Right lobe of liver (tissue), 6 donors: ENCODE measurements at places on chromosomes 6 and 20. TPM values are rescaled to one million over a fixed set of nuclear protein-coding genes. Genes with fewer than 3 reads are reported as not detected.

GRCh38 chr6:154822947-154823558, 89.8 kb downstream of the SCAF8 start:
- no peak for DNase-seq

- DNase-seq, result no peak
These were observed 105.9 kb upstream of the ID4 start for GRCh38 chr6:19731282-19731681.

DNA sequence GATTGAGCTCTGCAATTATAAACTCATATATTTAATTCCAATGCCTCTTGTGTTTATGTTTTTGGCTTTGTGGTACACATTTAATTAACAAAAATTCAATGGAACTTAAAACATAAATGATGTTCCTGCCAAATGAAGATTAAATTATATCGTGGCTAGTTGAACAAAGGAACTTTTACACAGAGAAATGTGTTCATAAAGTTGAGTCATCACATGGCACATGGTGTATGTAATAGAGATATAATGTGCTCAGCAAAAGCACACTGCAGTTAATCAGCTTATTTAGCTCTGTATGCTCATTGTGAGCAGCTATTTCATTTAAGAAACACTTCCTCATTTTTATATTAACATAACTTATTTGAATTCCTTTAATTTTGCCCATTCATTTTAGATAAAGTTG, 1295.6 kb upstream of the CITED2 start:
- no peak for DNase-seq

- no peak for DNase-seq
These were observed 13.0 kb downstream of the TMEM181 start for GRCh38 chr6:158572653-158573541.

VSTM2L gene
- total RNA-seq, result 0.75 TPM

LY6G6D gene
- not detected for total RNA-seq

SLC35B2 gene
- 19.9 TPM for total RNA-seq

- DNase-seq, result no peak
These were observed 52.0 kb upstream of the FYN start for GRCh38 chr6:111925296-111925695.

- DNase-seq, result no peak
These were observed 19.9 kb downstream of the SLC13A3 start for GRCh38 chr20:46631212-46631869.

COX4I2 gene
- not detected for total RNA-seq

- no peak for DNase-seq
These were observed 93.5 kb downstream of the SNAP25 start for GRCh38 chr20:10312111-10312510.

BMP5 gene
- total RNA-seq, result 0.18 TPM

DNA sequence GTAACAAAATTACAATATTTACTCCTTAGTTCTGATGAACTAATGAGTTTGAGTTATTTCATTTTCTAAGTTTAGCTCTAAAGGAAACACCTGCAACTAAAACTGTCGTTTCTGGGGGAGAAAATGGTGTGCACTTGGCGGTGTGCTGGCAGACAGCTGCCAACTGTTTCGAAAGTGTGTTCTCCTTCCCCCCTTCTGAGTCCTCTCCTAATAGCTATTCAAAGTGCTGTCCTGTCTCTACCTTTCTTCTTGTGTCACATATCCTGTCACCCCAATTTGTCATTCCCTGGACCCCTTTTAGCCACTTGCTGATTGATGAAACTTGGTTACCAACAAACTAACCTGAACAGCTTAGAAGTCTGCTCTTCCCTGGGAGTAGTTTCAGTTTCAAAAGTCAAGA, 4.9 kb upstream of the UBE2J1 start:
- DNase-seq, result no peak

- DNase-seq, result no peak
These were observed 26.1 kb downstream of the ANGPT4 start for GRCh38 chr20:889932-890463.

DNA sequence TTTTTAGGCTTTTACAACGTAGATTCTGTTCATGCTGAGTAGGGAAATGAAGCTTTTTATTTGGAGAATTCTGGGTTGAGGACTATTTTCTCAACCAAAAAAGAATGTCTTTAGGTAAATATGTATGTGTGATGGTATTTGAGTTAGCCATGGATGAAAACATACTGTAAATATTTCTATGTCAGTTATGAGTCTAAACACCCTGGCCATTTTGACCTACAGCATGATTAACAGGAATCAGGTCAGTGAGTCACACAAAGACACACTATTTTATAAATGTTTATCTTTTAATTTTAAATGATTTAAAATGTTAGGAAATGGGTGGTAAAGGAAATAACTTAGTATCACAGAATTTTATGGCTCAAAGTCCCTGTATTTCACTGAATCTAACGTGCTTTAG, 851.7 kb upstream of the MAP3K7 start:
- DNase-seq, result no peak

PLCB4 gene
- 0.18 TPM for total RNA-seq

GRCh38 chr6:110643175-110643574, 166.8 kb upstream of the SLC22A16 start:
- no peak for DNase-seq

DNA sequence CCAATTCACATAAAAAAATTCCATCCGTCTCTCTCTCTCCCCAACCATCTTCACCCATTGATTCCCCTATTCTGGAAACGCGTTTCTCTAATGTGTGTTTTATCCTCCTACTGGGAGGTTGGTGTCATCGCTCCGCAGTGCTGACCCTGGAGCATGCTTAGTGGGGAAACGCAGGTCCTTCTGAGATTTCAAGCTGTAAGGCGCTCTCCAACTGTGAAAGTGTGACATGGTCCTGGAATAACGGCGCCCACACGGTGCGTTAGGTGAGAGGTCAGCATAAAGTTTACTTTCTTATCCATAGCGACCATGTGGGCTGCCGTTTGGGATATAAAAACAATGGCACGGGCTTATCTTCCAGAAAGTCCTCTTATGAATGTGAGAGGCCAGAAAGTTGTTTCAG, 123.9 kb downstream of the WDR27 start:
- no peak for DNase-seq

DNA sequence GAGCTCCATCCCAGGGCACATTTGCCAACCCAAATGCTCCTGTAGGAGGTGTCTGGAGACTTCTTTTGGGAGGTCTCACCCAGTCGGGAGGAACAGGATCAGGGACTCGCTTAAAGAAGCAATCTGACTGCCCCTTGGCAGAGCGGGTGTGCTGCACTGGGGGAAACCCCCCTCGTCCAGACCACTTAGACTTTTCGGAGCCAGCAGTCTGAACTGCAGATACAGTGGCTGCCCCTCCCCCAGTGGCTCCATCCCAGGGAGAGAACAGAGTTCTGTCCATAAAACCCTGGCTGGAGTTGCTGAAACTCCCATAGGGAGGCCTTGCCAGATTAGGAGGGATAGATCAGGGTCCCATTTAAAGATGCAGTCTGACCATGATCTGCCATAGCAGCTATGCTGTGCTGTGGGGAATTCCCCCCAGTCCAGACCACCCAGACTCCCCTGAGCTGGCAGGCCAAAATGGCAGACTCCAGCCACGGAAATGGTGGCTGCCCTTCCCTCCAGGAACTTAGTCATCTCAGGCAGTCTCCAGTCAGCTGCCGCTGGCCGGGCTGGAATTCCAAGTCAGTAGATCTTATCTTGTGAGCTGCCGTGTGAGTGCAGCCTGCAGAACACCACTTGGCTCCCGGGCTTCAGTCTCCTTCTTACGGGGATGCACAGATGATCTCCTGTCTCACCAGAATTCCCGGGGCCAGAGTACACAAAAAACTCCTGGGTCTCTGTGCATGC, 278.1 kb upstream of the SASH1 start:
- DNase-seq, result no peak

DNA sequence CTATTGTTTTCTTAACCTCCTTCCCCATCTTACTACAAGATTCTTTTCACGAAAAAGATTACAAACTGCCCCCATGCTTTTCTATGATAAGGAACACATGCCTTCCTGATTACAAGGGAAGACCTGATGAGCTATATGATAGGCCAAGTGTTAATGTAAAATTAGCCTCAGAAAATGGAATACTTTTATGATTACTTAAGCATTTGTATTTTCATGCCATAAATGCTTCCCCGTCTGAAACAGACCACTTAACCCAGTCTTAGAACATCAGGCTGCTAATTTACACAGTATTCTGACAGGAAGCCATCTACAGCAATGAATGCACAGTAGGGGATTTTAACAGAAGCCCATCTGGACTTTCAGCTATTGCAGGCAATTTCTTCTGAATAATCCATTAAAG, 274.9 kb downstream of the HAO1 start:
- DNase-seq, result no peak

NMBR gene
- not detected for total RNA-seq

PKHD1 gene
- 1.2 TPM for total RNA-seq

- DNase-seq, result peak; percentile 61
These were observed 223.9 kb upstream of the THEMIS start for GRCh38 chr6:128124713-128125112.

ADGRG6 gene
- total RNA-seq, result 114 TPM

GRCh38 chr6:33203443-33204164, 851 bp upstream of the HSD17B8 start:
- DNase-seq, result peak; percentile 29

GRCh38 chr20:9149796-9150195, 80.9 kb downstream of the PLCB4 start:
- DNase-seq, result no peak

ROS1 gene
- total RNA-seq, result 0.07 TPM

DNA sequence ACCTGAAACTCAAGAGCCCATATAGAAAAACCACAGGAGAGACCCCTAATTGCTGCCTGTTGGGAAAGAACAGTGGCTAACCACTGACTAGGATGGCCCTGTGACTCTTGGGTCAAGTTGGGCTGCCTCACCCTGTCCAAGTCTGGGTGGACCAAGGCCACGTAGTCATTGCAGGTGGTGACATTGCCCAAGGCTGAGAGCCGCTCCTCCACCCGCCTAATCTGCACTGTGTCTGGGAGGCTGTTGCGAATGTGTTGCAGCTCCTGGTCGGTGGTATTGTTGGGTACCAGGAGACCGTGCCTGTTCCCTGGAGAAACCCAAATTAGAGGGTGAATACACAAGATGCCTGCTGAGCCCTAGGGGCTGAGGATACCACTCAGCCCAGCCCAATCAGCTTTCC, 2.6 kb upstream of the MMP24OS start:
- no peak for DNase-seq

GRCh38 chr6:4271761-4272470, 136.5 kb upstream of the ECI2 start:
- DNase-seq, result no peak

ECT2L gene
- total RNA-seq, result not detected

GRCh38 chr6:80209430-80209829, 103.0 kb downstream of the BCKDHB start:
- DNase-seq, result no peak

DNA sequence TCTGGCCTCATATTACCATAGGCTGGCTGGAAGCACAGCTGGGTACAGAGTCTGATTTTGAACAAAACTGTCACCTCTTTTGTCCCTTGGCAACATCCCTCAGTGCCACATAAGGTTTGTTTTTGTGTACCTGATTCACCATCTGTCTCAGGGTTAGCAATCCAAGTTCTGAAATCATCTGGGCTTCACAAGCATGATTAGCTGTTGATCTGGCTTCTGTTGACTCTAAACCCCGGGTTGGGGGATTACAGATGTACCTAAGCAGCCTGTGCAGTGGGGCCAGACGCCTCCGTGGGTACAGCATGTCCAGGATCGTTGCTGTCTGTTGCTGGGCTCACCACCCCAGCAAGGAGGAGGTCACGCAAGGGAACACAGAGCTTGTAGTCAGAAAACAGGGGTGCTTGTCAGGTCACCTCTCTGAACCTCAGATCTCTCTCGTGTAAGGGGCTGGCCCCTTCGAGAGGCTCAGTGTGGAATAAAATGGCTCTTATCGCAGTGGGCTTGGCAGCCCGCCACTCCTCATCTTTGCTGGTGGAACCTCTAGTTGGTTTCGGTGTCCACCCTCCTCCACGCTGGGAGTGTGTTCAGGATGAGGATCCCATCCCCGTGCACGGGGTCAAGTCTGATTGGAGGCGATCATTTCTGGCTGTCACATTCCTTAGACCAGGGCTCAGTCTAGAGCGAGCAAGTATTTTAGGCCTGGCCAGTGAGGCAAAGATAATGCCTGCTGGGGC, 39.2 kb upstream of the ZNF831 start:
- DNase-seq, result no peak

GRCh38 chr6:168524571-168525001, 83.6 kb downstream of the SMOC2 start:
- DNase-seq, result no peak

AKAP12 gene
- total RNA-seq, result 30.8 TPM

HTR1E gene
- total RNA-seq, result not detected

DNA sequence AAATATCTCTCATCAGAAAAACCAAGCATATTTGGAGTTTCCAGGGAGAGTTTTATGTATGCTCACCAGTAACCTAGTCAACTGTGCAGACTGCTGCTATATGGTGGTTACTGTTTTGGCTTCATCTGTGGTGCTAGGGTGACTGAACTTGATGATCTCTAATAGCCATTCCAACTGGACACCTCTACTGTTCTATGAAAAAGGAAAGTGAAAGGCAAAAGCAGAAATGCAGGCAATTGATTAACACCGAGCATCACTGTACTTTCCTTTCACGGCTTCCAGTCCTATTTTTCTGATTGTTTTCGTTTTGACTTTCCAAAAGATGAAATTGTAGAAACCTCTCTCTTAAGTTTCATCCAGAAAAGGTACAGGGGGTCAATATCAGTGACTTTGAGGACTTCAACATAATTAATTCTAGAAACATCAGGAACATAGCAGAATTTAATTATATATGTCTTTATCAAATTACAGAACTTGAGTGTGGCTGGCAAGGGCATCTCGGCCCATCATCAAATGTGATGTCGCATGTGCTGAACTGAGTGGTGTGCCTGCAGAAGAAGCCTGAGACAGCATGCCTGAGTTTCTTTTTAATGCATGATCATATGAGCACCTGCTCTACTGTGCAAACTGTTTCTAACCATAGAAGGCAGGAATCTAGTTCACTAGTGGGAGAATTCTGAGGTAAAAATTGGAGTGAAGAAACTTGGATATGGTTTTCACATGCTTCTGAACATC, 464.3 kb upstream of the FLRT3 start:
- no peak for DNase-seq

GRCh38 chr6:7273709-7274108, 39.3 kb downstream of the SSR1 start:
- no peak for DNase-seq
